Central memory CD8-positive, alpha-beta T cell (primary cell): ENCODE measurements at places on chromosomes 11 and 22.

GRCh38 chr11:133383689-133384088, 148.6 kb downstream of the OPCML start:
- no peak for DNase-seq

DNA sequence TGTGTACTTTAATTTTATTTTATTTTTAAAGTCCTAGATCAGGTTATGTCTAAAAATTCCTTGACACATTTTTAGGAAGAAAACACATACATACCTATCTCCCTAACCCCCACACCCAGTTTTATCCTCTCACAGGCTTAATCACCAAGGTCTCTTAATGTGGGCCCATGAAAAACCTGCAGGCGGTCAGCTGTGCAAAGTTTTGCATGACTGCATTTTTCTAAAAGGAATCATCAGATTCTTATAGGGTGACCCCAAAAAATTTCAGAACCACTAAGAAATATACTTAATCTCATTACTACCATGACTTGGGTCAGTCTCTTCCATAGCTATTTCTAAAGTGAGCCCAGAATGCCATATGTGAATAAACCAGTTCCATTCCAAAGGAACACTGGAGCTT, 19.8 kb downstream of the SAA1 start:
- no peak for DNase-seq

DNA sequence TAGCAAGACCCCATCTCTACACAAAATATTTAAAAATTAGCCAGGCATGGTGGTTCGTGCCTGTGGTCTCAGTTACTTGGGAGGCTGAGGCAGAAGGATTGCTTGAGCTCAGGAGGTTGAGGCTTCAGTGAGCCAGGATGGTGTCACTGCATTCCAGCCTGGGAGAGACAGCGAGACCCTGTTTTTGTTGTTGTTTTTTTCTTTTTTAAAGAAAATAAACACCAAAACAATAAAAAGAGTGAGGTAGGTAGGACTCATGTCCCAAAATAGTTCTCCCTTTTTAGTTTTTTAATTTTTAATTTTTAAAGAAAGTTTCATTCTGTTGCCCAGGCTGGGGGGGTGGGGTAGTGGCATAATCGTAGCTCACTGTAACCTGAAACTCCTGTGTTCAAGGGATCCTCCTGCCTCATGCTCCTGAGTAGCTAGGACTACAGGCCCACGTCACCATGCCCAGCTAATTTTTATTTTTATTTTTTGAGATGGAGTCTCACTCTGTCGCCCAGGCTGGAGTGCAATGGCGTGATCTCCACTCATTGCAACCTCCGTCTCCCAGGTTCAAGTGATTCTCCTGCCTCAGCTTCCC, 25.5 kb upstream of the MALAT1 start:
- no peak for DNase-seq

DNA sequence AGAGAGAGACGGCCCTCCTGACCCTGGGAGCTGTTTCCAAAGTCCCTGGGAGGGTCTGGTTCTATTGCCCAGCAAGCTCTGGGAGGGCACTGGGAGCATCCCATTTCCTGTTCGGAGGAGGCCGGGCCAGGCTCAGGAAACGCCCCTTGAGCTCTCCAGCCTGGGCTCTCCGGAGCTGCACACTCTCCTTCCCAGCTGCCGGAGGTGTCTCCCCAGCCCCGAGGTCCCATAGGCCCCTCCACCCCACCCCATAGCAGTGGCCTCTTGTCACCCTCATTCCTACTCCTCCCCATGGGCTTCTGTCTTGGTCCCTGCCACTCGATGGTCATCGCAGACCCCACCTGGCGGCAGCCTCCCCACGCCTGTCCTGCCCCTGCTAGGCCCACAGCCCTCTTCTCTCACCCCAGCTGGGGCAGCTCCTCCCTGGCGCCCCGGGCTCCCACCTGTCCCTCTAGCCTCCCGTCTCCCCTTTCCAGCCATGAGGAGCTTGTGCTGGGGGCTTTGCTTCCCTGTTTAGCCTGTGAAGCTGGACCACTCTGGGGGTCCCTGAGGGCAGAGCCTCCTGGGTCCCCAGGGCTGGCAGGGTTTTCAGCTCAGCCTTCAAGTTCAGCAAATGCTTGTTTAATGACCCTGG, 2.8 kb downstream of the TSPAN32 start:
- no peak for DNase-seq

DNA sequence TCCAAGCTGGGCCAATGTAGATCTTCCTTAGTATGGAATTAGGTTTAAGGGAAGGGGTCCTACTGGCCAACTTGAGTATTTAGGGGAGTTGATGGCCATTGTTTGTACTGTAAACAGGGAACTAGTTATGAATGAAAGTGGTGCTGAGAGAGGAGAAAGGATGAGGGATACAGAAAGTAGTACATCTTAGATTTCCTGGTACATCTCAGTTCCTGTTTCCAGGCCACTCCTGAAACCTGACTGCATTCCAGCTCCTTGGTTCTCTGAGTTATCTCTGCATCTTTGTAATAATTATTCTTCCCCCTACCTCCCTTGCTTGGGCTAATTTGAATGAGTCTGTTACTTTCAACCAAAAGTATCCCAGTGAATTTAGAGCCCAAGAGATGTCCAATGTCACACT, 30.1 kb downstream of the MIAT start:
- no peak for DNase-seq
